Muscle of arm (tissue), 14 donors: ENCODE measurements at places on chromosomes 16 and 17.

DNA sequence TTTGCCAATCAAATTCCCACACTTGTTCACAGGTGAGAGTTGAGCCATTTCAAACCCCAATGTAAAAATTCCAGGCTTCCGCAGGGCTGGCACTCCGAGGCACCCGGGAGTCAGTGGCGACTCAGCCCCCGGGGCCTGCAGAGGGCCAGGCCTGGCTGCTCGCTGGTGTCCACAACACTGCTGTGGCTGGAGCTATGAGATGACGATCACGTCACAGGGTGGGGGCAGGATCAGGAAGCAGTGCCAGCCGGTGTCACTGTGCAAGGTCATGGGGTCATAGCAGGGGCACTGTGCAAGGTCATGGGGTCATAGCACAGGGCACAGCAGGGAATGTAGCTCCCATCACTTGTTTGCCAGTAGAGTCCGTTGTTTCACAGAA lies 7.8 kb downstream of the VPS4A start:
- DNase-seq = no peak

DNA sequence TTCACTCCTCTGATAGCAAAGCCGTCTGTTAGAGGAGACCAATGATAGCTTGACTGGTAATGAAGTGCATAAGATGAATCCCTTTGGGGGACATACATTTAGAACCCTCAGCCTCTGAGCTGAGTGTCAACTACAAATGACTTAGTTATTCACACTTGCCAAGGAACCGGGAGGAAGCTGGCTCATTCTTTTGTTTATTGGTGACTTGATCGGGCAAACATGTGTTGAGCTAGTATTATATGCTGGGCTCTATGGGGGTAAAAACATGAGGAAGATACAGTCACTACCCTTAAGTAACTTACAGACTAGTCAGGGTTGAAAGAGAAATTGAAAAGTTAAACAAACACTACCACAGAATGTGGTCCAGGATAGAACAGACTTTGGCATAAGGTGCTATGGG lies 3.0 kb downstream of the CCL16 start:
- DNase-seq = no peak

DNA sequence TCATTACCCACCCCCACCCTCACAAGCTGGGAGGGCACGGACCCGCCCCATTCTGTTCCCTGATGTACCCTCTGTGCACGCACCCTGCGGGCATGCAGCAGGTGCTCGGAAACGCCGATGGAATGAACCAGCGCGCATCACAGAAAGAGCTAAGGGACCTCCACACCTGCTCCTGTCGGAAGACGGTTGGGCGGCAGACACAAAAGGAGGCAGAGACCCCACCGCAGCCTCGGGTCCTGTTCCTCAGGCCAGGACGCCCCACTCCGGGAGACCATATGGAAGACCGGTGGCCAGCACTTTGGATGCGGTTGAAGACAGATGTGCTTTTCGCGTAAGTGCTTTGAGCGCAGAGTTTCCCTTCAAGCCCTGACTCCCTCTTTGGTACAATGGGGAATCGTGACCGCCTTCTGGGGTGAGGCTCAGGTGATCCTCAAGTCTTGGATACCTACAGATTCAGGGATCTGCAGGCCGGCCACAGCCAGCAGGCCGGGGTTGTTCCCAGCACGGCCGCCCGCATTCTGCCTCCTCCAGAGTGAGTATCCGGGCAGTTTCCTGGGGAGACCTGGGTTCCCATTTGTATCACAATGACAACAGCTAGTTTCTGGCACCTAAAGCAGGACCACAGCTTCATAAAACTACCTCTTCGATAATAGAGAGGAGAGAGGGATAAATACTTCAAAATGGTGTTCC lies 123.1 kb downstream of the FOXL1 start:
- no peak for DNase-seq

- no peak for DNase-seq
These were observed 587.3 kb upstream of the CDH5 start for GRCh38 chr16:65779201-65779600.

DNA sequence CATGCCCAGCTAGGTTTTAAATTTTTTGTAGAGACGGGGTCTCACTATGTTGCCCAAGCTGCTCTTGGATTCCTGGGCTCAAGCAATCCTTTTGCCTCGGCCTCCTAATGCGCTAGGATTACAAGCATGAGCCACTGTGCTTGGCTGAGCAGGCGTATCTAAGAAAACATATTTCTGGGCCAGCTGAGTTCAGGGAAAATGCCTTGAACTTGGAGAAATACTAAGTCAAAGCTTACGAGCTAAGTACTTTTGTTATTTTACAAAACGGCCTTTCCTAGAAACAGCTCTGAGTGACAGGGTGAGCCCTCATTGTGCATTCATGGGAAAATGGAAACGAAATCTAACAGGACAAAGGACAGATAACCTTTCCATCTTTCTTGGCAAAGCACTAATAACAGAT lies 24.7 kb downstream of the DNAI2 start:
- peak; percentile 24 for DNase-seq

- DNase-seq = no peak
These were observed 23.1 kb upstream of the CNOT1 start for GRCh38 chr16:58652741-58653140.

GRCh38 chr16:66272461-66272860 lies 94.0 kb upstream of the CDH5 start:
- no peak for DNase-seq
